ENCODE measurements at places on chromosomes 16 and 17. TPM values are rescaled to one million over a fixed set of nuclear protein-coding genes. Genes with fewer than 3 reads are reported as not detected.

GRCh38 chr17:36703860-36704266 is 102.5 kb downstream of the MRM1 start:
- no peak overlapping the region for H3K4me3 ChIP-seq
- H3K27me3 ChIP-seq, result peaks cover 34% of the 10 kb centered on the region
- H3K4me1 ChIP-seq, result no peaks in the 10 kb centered on the region
- DNase-seq, result peak; percentile 64

GRCh38 chr16:68776821-68777485 is 39.9 kb downstream of the CDH1 start:
- no peaks in the 10 kb centered on the region for H3K36me3 ChIP-seq
- peaks cover 4% of the 10 kb centered on the region for H3K27me3 ChIP-seq
- no peak overlapping the region for H3K27ac ChIP-seq
- H3K4me1 ChIP-seq, result peaks cover 7% of the 10 kb centered on the region
- no peak overlapping the region for H3K4me3 ChIP-seq
- peak; percentile 70 for DNase-seq

Gene KRT36
- not detected for total RNA-seq

DNA sequence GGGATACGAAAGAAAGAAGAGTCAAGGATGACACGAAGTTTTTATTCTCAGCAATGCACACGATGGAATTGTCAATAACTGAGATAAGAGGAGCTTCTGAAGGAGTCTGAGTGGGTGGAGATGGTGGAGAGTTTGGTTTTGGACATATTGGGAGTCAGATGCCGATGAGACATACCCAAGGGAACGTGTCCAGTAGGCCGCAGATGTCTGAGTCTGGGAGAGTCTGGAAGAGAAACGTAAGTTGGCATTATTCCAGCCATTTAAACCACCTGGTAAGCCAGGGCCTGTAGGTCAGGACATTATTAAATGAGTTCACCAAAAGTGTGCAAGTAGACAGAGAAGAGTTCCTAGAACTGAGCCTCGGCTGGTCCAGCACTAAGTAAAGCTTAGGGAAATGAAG is 478.3 kb upstream of the CDH5 start:
- H3K4me3 ChIP-seq, result no peak overlapping the region
- H3K27me3 ChIP-seq, result no peaks in the 10 kb centered on the region
- DNase-seq, result no peak

Gene DNAAF1
- not detected for total RNA-seq

Gene CYB5D1
- 16.2 TPM for total RNA-seq

DNA sequence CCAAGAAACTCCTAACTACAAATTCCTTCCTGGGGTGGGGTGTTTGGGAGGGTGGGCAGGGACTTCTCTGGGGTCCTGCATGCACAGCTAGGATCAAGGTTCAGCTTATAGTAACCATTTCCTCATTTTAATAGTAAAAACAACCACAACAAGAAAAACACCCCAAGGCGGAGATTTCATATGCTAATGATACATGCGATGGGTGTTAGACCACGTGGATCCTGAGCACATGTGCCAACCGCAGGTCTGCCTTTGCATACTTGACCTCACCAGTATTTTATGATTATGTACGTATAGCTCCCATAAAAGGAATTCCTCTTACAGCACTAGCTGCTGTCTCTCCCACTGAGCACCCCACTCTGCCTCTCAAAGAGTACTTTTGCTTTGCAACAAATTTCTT is 1.9 kb downstream of the KRTAP4-11 start:
- H3K4me3 ChIP-seq, result no peak overlapping the region
- no peaks in the 10 kb centered on the region for H3K27me3 ChIP-seq
- H3K27ac ChIP-seq, result no peak overlapping the region
- no peak for DNase-seq
- H3K4me1 ChIP-seq, result peaks cover 13% of the 10 kb centered on the region

GRCh38 chr17:49549311-49549605 is 26.4 kb upstream of the NXPH3 start:
- no peaks in the 10 kb centered on the region for H3K36me3 ChIP-seq
- H3K4me1 ChIP-seq, result no peaks in the 10 kb centered on the region
- H3K4me3 ChIP-seq, result no peak overlapping the region
- no peak overlapping the region for H3K27ac ChIP-seq

- H3K4me1 ChIP-seq, result peaks cover 22% of the 10 kb centered on the region
- no peak for DNase-seq
- H3K27ac ChIP-seq, result no peak overlapping the region
- H3K36me3 ChIP-seq, result peaks cover 4% of the 10 kb centered on the region
These were observed 2.6 kb upstream of the ATP2A3 start for GRCh38 chr17:3966720-3967363.

Gene MT2A
- 141 TPM for total RNA-seq

GRCh38 chr16:27232061-27232900 is 29.0 kb downstream of the KDM8 start:
- DNase-seq, result peak; percentile 76
- H3K27me3 ChIP-seq, result no peaks in the 10 kb centered on the region
- H3K36me3 ChIP-seq, result peaks cover 56% of the 10 kb centered on the region
- peaks cover 78% of the 10 kb centered on the region for H3K4me1 ChIP-seq

GRCh38 chr16:6616746-6617145 is 715.9 kb upstream of the RBFOX1 start:
- no peaks in the 10 kb centered on the region for H3K27me3 ChIP-seq
- DNase-seq, result no peak
- H3K4me3 ChIP-seq, result no peak overlapping the region

- peaks cover 22% of the 10 kb centered on the region for H3K27me3 ChIP-seq
- no peak overlapping the region for H3K27ac ChIP-seq
- no peaks in the 10 kb centered on the region for H3K36me3 ChIP-seq
- no peak overlapping the region for H3K4me3 ChIP-seq
- no peaks in the 10 kb centered on the region for H3K4me1 ChIP-seq
- DNase-seq, result no peak
These were observed 153.2 kb downstream of the IRF8 start for GRCh38 chr16:86052115-86052670.

DNA sequence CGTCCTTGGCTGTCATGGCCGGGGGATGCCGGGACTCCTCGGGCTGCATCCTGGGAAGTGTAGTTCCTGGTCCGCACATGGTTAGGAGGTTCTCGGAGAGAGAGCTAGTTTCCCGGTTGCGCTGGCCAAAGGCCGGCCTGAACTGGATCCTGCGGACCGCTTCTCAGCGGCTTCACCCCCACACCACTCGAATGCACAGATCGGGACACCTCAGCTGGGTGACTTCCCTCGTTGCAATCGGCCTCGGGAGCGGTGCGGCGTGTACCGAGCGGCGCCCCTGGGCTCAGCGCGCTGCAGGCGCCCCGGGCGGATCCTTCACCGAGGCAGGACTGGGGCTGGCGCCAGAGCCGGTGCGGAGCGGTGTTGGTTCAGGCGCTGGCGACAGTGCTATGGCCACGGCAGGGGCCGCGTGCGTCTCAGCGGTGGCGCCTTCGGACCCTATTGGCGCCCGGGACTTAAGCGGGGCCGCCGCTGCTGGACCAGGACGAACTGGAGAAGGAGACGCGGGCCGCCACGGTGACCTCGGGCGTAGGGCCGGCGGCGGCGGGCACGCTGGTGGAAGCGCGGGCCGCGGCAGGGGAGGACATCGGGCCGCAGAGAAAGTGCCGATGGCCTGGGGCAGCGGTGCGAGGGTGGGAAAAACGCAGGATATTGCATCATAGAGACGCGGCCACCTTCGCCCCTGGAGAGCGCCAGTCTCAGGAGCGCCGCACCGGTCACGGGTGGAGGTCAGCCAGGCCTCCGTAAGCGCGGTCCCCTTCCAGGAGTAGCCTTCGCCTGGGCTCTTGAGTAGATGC is 11.4 kb downstream of the ZNF629 start:
- H3K27ac ChIP-seq, result peak overlapping the region; percentile 93
- peak; percentile 80 for DNase-seq
- H3K27me3 ChIP-seq, result no peaks in the 10 kb centered on the region
- H3K4me3 ChIP-seq, result peak overlapping the region; percentile 80

Gene CD300C
- not detected for total RNA-seq

GRCh38 chr17:69286257-69286656 is 40.7 kb downstream of the ABCA5 start:
- no peak overlapping the region for H3K4me3 ChIP-seq
- H3K27me3 ChIP-seq, result no peaks in the 10 kb centered on the region
- H3K36me3 ChIP-seq, result peaks cover 21% of the 10 kb centered on the region
- no peaks in the 10 kb centered on the region for H3K4me1 ChIP-seq

Gene HOXB2
- 13.0 TPM for total RNA-seq

DNA sequence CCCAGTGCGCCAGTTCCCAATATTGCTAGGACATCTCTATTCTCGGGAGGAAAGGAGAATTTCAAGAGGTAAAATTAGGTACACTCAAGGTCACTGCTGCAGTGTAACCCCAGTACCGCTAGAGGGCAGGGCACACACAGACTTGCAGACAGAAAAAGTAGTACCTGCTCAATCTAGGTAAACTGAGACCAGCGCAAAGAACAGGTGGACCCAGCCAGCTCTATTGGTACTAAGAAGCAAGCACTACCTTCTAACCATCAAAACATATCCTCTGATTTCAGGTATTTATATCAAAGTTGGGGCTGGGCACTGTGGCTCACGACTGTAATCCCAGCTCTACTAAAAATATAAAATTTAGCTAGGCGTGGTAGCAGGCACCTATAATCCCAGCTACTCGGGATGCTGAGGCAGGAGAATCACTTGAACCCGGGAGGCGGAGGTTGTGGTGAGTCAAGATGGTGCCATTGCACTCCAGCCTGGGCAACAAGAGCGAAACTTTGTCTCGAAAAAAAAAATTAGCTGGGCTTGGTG is 3.6 kb upstream of the WDR81 start:
- no peak overlapping the region for H3K27ac ChIP-seq
- H3K4me1 ChIP-seq, result peaks cover 27% of the 10 kb centered on the region
- DNase-seq, result peak; percentile 82
- no peaks in the 10 kb centered on the region for H3K27me3 ChIP-seq
- no peaks in the 10 kb centered on the region for H3K36me3 ChIP-seq
- H3K4me3 ChIP-seq, result no peak overlapping the region

- peaks cover 3% of the 10 kb centered on the region for H3K4me1 ChIP-seq
- peaks cover 69% of the 10 kb centered on the region for H3K27me3 ChIP-seq
- DNase-seq, result no peak
- no peaks in the 10 kb centered on the region for H3K36me3 ChIP-seq
- H3K27ac ChIP-seq, result no peak overlapping the region
These were observed 16.2 kb upstream of the FOXF1 start for GRCh38 chr16:86494039-86494564.

Gene GRAPL
- total RNA-seq, result 5.1 TPM

GRCh38 chr16:23088018-23088417 is 61.2 kb downstream of the USP31 start:
- no peaks in the 10 kb centered on the region for H3K4me1 ChIP-seq
- peaks cover 24% of the 10 kb centered on the region for H3K36me3 ChIP-seq

DNA sequence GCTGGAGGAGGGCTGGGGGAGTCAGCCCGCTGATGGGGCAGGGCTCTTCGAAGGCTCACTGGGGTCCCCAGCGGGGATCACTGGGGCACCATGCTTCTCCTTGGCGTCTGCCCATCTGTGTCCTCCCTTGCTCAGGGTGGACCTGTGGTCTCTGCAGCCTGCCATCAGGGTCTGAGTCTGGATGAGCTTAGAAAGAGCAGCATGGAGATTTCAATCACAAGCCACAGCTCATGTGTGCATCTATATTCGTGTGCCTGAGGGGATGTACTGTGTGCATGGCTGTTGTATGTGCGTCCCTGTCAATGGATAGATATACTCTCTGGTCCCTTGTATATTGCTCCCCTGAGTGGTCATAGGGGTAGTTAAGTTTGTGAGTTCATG is 126.6 kb upstream of the SDK2 start:
- H3K27me3 ChIP-seq, result no peaks in the 10 kb centered on the region
- no peaks in the 10 kb centered on the region for H3K4me1 ChIP-seq
- no peak for DNase-seq
- no peaks in the 10 kb centered on the region for H3K36me3 ChIP-seq
- no peak overlapping the region for H3K27ac ChIP-seq

DNA sequence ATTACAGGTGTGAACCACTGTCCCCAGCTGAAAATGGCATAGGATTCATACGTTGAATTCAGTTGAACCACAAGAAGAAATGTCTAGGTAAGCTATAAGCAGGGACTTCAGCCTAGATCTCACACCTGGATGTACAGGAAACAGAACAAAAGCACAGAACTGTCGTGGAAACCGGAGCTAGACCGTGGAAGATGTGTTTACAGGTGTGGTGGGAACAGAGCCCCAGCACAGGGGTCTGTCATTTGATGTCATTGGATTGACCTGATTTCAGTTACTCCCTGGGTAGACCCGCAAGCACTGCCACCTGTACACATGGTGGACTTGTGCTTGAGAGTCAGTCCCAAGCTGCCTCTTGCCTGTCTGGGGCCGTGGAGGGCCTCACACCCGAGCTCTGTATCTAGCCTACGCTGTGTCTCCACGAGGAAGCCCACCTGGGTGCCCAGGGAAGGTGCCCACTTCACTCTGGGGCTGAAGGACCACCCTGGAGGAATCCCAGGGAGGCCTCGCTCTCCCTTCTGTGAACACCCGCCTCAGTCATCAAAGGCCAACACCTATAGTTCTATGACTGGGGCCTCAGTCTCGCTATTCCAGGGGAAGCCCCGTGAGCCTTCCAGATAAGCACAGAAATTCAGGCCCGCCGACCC is 32.2 kb upstream of the MLKL start:
- no peak overlapping the region for H3K27ac ChIP-seq
- no peak overlapping the region for H3K4me3 ChIP-seq
- H3K4me1 ChIP-seq, result peaks cover 7% of the 10 kb centered on the region
- H3K27me3 ChIP-seq, result no peaks in the 10 kb centered on the region

GRCh38 chr16:61042737-61043136 is 993.5 kb downstream of the CDH8 start:
- H3K4me1 ChIP-seq, result no peaks in the 10 kb centered on the region
- no peak overlapping the region for H3K27ac ChIP-seq
- no peaks in the 10 kb centered on the region for H3K36me3 ChIP-seq
- DNase-seq, result no peak

Gene ADAT1
- total RNA-seq, result 41.7 TPM

All from activated CD8-positive, alpha-beta T cell treated with anti-CD3 and anti-CD28 coated beads for 36 hours (primary cell).